ENCODE measurements at places on chromosomes 12 and 14.

DNA sequence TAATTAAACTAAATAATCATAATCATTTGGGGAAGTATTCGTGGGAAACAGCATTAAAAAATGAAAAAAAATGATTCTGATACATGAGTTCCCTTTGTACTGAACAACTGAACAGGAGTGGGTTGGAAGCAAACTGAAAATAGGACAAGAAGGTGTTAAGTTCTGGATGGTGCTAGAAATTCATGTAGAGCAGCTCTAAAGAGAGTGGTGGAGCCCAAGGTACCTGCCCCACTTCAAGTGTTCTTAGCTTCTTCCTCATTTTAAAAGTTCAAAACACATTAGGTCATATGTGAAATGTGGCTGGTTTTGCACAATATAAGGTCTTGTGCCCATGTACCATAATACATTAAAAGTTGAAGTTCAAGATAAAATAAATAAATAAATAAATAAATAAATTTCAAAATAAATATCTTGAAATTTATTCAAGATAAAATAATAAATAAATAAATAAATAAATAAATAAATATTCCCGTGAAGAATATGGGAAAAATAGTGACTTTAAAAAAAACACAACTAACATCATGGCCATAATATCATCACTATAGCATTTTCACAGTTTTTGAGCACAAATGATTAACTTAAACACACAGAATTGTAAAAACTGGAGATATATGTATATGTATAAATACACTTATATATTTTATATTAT lies 191.5 kb upstream of the PRKD1 start:
- no peak for DNase-seq

- no peak for DNase-seq
Observed at GRCh38 chr12:114090211-114090610, 124.1 kb upstream of the RBM19 start.

DNA sequence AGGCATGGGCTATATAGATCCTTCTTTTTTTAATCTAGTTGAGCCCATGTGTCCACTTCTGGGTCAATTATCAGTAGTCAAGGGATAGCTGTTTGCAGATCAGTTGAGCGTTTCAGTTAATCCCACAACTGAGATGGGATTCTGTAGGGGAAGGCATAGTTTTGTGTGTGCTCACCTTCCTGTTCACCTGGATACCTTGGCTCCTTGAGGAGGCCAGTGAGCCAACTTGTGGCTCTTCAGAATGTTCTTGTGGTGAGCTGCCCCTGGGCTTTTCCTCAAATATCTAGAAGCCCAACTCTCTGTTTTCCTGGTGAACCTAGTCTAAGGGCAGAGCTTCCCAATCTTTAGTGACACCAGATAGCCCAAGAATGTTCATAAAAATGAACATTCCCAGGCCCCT lies 302.9 kb upstream of the TBX3 start:
- DNase-seq, result no peak

GRCh38 chr14:75875958-75876357 lies 105.8 kb downstream of the TGFB3 start:
- DNase-seq, result no peak

GRCh38 chr14:33676135-33676566 lies 274.7 kb downstream of the EGLN3 start:
- no peak for DNase-seq

DNA sequence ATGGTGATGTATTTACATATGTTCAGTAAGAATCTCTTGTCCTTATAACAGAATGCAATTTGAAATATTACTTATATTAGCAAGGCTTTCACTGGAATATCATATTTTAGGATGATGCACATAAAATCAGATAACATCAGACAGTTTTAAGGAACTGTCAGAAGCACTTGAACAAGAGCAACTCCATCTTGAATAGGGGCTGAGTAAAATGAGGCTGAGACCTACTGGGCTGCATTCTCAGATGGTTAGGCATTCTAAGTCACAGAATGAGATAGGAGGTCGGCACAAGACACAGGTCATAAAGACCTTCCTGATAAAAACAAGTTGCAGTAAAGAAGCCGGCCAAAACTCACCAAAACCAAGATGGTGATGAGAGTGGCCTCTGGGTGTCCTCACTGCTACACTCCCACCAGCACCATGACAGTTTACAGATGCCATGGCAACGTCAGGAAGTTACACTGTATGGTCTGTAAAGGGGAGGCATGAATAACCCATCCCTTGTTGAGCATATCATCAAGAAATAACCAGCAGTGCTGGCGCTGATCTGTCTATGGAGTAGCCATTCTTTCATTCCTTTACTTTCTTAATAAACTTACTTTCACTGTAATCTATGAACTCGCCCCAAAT lies 27.6 kb upstream of the ETV6 start:
- DNase-seq, result peak; percentile 35

GRCh38 chr14:65565948-65566347 lies 153.4 kb downstream of the FUT8 start:
- no peak for DNase-seq

GRCh38 chr12:119136811-119137410 lies 41.8 kb upstream of the HSPB8 start:
- DNase-seq, result no peak

GRCh38 chr12:101459642-101460346 lies 15.3 kb upstream of the SPIC start:
- no peak for DNase-seq

GRCh38 chr14:94089479-94089878 lies 8.4 kb downstream of the IFI27L1 start:
- DNase-seq, result no peak

DNA sequence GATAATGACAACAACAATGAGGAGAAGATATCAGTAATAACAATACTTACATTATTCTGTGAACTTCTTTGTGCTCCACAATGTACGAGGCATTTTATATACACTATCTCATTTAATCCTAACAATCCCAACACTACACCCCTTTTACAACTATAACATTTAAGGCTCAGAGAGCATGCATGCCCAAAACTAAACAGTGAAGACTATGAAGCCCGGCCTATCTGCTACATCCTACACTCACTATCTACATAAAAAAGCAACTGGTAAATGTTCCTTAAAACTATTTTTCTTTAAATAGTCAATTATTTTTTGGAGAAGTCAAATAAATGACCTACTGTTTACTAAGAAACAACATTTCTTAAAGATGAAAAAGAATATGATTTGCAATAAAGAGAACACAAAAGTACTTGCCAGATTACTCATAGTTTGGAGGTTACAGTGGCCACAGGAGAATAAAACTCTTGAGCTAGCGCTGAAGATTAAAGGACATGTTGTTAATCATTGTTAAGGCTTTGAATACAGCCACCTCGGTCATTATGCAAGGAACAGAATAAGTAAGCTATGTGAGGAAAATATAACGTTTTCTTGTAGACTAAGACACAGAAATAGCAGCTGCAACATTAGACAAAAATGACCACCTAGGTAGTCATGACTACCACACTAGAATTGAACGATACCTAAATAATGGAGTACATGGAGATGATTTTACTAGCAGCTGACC lies 56.7 kb downstream of the EPS8 start:
- DNase-seq, result no peak

GRCh38 chr14:56121816-56122215 lies 3.6 kb downstream of the PELI2 start:
- DNase-seq, result no peak

GRCh38 chr12:29492891-29493290 lies 4.6 kb downstream of the OVCH1 start:
- DNase-seq, result no peak

DNA sequence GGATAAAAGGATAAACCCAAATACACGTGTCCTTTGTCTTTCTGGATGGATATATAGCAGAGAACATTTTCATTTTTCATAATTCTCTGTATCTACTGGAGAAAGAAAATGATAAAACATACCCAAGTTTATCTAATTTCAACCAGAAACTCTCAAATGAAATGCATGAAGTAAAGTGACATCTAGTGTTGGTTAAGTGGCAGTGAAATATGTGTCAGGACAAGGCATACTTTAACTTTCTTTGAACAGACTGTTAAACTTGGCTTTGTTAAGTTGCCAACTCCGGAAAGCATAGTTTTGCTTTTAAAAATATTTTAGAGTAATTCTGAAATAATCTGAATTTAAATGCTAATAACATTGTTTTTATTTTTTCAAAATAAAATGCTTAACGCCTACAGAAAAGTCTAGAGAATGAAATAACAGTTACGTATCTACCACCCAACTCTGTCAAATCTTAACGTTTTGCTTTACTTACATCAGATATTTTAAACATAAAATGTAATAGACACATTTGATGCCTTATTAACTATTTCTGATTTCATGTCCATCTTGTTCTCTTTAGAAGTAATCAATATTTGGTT lies 25.2 kb upstream of the NTN4 start:
- DNase-seq, result no peak

DNA sequence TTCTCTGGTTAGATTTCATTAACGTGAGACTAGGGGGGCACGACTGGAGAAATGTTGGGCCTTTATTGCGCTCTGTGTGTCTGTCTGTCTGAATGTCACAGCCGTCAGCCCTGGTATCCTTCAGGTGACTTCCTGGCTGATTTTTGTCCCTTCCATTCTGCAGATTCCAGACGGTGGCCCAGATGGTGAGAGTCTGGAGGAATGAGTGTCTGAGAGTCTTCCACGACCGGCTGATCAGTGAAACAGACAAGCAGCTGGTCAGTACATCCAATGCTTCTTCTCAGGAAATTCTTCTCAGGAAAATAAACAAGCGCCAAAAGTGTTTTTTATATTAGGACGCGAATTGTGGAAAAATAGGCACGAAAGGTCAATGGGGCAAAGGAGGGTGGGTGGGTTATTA lies 93.5 kb downstream of the CCDC92 start:
- DNase-seq, result no peak

- DNase-seq, result no peak
Observed at GRCh38 chr12:7143564-7143963, 13.4 kb downstream of the CLSTN3 start.

GRCh38 chr12:92537290-92537960 lies 165.4 kb upstream of the PLEKHG7 start:
- DNase-seq, result no peak

DNA sequence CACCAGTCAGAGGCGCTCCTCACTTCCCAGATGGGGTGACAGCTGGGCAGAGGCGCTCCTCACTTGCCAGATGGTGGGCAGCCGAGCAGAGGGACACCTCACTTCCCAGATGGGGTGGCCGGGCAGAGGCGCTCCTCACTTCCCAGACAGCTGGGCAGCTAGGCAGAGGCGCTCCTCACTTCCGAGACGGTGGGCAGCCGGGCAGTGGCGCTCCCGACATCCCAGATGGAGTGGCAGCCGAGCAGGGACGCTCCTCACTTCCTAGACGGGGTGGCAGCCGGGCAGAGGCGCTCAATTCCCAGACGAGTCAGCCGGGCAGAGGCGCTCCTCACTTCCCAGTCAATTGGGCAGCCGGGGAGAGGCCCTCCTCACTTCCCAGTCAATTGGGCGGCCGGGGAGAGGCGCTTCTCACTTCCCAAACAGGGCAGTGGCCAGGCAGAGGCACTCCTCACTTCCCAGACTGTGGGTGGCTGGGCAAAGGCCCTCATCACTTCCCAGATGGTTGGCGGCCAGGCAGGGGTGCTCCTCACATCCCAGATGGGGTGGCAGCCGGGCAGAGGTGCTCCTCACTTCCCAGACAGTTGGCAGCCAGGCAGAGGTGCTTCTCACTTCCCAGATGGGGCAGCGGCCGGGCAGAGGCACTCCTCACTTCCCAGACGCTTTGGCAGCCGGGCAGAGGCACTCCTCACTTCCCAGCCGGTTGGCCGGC lies 143.8 kb upstream of the ARID2 start:
- DNase-seq, result no peak

DNA sequence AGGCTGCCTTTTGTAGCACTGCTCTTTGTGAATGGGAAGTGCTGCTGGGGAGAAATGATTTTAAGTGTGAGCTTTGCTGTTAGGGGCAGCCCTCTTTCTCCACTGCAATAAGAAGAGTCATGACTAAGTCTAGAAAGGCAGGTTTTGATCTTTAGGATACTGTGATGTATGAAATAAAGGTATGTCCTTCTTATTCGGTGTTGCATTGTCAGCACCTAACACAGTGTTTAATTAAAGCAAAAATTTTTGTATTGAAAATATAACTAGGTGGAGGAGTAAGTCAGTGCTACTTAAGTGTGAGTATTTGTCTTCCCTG lies 81.5 kb downstream of the ETV6 start:
- no peak for DNase-seq

DNA sequence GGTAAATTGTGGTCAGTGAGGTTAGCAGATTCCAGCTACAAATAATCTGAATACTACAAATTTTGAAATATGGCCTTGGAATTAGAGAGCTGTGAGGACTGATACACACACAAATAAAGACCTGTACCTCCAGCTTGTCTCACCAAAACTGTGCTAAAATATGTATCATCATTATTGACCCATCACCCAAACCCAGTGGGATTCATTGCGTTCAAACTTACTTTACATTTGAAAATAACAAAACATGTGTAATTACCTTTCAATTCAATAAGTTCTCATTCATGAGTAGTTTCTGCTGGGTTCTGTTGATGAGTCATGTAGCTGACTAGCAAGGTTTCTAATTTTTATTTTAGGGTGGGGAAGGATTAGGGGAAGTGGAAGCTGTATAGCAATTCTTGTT lies 170.9 kb downstream of the MSRB3 start:
- DNase-seq, result no peak

DNA sequence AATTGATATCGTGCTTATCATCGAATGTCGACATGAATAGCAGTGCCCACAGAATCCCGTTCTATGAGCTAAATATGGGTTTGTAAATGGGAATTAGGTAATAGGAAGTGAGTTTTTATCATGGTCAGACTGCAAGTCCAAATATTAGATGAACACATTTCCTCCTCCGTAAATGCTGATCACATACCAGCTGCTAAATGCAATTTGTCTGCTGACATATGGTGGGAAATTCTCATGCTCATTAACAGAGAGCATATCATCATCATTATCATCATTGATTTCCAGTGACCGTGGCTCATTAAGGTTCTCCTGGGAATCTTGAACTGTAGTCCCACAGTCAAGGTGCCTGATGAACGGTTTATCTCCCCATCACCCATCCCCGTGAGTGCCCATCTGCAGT lies 998.8 kb upstream of the TMEM132C start:
- DNase-seq, result no peak

GRCh38 chr12:51874486-51874885 lies 13.4 kb upstream of the ANKRD33 start:
- DNase-seq, result no peak

- DNase-seq, result no peak
Observed at GRCh38 chr12:109687250-109687649, 26.4 kb upstream of the FAM222A start.

DNA sequence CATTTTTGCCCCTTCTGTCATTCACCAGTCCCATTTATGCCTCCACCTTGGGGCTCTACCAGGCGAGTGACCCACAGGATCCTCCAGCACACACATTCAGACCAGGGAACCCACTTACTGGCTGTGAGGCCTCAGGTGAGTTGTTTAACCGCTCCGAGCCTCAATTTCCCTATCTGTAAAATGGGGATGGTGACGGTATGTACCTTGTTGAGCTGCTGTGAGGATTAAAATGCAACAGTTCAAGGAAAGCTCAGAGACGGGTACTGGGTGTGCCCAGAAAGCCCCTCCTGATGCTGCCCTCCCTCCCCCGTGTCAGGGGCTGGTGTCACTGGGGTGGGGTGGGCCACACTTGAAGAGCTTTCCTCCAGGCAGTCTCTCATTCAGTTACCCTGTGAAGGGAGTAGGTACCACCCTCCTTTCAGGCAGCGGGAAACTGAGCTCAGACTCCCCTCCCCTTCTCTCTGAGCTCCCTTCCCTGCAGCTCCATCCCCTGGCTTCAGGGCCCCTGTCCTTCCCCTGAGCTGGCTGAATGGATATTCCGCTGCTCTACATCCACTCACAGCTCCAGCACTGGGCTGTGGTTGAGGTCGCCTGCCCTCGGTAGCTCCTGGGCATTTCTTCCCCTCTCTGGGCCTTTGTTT lies 1.4 kb upstream of the SERPINA1 start:
- DNase-seq, result no peak

Measured in CD4-positive, alpha-beta T cell treated with Interferon gamma for 1 hour (primary cell).